ENCODE measurements at places on chromosomes 13 and 19.

DNA sequence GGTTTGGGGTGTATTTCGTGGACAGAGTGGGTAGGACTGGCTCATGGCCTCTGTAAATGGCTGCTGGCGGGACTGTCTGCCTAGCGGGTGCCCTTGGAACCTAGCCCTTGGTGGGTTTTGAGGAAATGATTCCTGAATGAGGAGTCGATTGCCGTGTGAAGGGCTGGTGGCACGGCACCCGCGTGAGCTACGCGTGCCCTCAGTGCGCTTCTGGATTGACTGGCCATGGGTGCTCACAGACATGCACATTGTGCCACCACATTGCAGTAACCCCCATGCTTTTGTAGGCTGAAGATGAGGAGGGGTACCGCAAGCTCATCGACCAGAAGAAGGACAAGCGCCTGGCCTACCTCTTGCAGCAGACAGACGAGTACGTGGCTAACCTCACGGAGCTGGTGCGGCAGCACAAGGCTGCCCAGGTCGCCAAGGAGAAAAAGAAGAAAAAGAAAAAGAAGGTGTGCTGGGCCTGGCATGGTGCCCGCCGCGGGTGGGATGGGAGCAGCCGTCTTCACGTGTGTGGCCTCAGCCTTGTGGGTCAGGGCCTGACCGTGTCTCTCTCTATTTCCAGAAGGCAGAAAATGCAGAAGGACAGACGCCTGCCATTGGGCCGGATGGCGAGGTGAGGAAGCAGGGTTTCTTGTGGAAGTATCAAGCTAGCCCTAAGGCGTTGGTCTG is 35.2 kb downstream of the SMARCA4 start:
- H3K36me3 ChIP-seq = peaks cover 62% of the 10 kb centered on the region
- no peaks in the 10 kb centered on the region for H3K27me3 ChIP-seq
- H3K4me1 ChIP-seq = no peaks in the 10 kb centered on the region
- DNase-seq = no peak

- H3K4me3 ChIP-seq = no peak overlapping the region
- H3K27me3 ChIP-seq = no peaks in the 10 kb centered on the region
- H3K4me1 ChIP-seq = no peaks in the 10 kb centered on the region
- no peak for DNase-seq
Measured at GRCh38 chr19:1577090-1577928, 9.2 kb upstream of the MEX3D start.

DNA sequence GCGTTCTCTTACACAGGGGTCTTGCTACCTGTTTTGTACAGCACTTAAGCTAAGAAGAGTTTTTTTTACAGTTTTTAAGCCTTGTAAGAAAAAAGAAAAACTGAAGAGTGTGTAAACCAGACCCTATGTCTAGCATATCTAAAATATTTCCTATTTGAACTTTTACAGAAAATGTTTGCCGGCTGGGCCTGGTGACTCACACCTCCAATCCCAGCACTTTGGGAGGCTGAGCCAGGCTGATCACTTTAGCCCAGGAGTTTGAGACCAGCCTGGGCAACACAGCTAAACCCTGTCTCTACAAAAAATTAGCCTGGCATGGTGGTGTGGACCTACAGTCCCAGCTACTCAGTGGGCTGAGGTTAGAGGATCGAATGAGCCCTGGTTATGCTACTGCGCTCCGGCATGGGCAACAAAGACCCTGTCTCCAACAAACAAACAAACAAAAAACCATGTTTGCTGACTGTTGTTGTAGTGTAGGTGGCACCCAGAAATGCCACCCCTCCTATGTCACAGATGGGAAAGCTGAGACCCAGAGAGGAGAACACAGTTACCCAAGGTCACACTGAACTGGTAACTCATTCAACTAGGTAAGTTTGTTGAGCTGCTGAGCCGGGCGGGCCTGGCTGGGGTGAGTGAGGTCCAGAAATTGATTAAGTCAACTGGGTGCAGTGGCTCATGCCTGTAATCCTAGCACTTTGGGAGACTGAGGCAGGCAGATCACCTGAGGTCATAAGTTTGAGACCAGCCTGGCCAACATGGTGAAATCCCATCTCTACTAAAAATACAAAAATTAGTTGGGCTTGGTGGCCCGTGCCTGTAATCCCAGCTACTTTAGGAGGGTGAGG is 1.9 kb upstream of the VASP start:
- peak overlapping the region; percentile 23 for H3K27ac ChIP-seq
- H3K4me1 ChIP-seq = peaks cover 12% of the 10 kb centered on the region
- peak; percentile 72 for DNase-seq
- H3K27me3 ChIP-seq = no peaks in the 10 kb centered on the region

DNA sequence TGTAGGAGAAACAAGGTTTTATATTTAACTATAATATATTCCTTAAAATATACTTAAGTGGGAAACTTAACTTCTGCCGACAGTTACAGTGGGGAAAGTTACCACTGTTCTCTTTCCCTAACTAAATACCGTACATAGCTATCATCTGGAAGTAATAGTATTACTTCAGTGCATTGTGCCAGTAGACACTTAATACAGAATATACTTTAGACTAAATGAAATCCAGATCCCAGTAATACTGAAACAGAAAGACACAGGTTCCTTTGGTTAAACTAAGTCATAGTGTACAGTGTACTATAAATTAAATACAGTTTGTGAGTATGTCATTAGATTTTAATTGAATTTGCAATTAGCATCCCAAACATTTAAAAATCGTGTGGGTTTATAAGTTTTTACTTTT is 107.5 kb downstream of the PCCA start:
- no peaks in the 10 kb centered on the region for H3K4me1 ChIP-seq
- H3K27ac ChIP-seq = no peak overlapping the region
- DNase-seq = no peak
- H3K27me3 ChIP-seq = no peaks in the 10 kb centered on the region
- no peaks in the 10 kb centered on the region for H3K36me3 ChIP-seq
- no peak overlapping the region for H3K4me3 ChIP-seq

DNA sequence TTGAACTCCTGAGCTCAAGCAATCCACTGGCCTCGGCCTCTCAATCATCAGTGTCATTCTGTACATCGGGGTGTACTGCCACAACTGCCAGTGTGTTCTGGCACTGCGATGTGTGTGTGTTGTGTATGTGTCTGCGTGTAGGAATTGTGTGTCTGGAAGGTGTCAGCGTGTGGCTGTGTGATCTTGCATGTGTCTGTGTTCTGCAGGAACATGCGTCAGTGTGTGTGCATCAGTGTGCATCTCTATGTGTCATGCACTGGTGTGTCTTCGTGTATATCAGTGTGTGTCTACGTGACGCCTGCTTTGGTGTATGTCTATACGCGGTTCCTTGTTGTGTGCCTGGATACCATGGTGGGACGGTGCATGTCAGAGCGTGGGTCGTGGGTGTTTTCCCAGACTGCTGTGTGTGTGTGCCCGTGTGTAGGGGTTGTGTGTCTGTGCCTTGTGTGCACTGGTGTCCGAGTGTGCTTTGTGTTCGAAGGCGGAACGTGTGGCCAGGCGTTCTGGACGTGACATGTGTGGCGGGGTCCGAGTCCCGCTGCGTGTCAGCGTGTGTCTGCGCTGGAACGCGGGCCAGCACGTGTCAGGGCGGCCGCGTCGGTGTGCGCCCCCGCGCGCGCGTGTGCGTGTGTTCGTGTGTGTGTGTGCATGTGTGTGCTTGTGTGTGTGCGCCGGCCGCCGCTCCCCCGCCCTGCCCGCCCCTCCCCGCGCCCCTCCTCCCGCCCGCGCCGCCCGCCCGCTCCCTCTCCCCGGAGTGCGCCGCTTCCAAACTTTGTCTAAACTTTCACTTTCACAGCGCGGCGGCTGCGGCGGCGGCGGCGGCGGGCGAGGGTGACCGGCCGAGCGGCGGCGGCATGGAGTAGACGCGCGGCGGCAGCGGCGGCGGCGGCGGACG is at the start of gene NFIX:
TSS of gene NFIX (plus strand) at position 775 of the 895 bp plus-strand sequence. CDS start 363 bp downstream, outside the sequence.
- H3K27ac ChIP-seq = no peak within 1 kb of the TSS
- H3K36me3 ChIP-seq = no peaks in the 10 kb centered on the region
- peak; percentile 60 for DNase-seq
- peaks cover 50% of the 10 kb centered on the region for H3K27me3 ChIP-seq
- H3K4me1 ChIP-seq = peaks cover 6% of the 10 kb centered on the region

DNA sequence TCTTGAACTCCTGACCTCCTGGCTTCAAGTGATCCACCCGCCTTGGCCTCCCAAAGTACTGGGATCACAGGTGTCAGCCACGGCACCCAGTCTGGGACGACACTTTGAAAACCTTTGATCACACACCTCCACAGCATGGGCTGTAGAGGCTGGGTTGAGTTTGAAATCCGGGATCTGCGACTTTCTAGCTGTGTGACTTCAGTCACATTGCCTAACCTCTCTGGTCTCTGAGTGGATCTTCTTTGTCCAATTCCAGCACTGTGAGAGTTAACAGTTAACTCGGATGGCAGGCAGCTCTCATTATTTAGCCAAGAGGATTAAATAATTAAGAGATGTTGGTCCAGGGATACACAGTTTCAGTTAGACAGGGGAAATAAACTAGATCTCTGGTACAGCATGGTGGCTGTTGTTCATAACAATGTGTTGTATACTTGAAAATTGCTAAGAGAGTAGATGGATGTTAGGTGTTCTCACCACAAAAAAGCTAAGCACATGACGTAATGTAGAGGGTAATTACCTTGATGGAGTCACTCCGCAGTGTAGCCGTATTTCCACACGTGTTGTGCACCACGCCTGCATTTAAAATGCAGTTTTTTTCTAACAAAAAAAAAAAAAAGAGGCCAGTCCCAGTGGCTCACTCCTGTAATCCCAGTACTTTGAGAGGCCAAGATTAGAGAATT is 1.9 kb downstream of the GALP start:
- DNase-seq = no peak
- no peaks in the 10 kb centered on the region for H3K4me1 ChIP-seq
- H3K27me3 ChIP-seq = no peaks in the 10 kb centered on the region
- no peak overlapping the region for H3K4me3 ChIP-seq
- no peaks in the 10 kb centered on the region for H3K36me3 ChIP-seq

DNA sequence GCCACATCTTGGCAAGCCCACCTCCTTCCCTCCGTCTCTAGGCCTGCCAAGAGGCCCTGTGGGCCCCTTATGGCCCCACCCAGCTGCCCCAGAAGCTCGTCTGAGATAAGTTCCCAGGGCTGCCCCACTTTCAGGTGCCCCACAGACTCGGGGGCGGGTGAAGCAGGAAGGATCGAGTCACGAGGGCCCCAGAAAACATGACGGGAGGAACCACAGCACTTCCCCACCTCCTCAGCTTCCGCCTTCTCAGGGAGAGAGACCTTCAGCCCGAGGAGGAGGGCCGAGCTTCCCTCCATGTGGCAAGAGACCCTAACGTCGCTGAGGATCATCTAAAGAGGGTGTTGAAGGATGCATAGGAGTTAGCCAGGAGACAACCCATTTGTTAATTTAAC is 4.5 kb upstream of the IL12RB1 start:
- no peaks in the 10 kb centered on the region for H3K27me3 ChIP-seq
- DNase-seq = no peak
- no peaks in the 10 kb centered on the region for H3K36me3 ChIP-seq
- H3K4me3 ChIP-seq = no peak overlapping the region
- H3K4me1 ChIP-seq = no peaks in the 10 kb centered on the region

- H3K27me3 ChIP-seq = no peaks in the 10 kb centered on the region
- H3K27ac ChIP-seq = no peak overlapping the region
- no peak overlapping the region for H3K4me3 ChIP-seq
- no peaks in the 10 kb centered on the region for H3K36me3 ChIP-seq
- H3K4me1 ChIP-seq = no peaks in the 10 kb centered on the region
Measured at GRCh38 chr13:59603646-59604045, 560.1 kb downstream of the DIAPH3 start.

GRCh38 chr13:32175943-32176342 is 139.2 kb downstream of the ZAR1L start:
- no peaks in the 10 kb centered on the region for H3K4me1 ChIP-seq
- H3K27me3 ChIP-seq = no peaks in the 10 kb centered on the region
- no peaks in the 10 kb centered on the region for H3K36me3 ChIP-seq

DNA sequence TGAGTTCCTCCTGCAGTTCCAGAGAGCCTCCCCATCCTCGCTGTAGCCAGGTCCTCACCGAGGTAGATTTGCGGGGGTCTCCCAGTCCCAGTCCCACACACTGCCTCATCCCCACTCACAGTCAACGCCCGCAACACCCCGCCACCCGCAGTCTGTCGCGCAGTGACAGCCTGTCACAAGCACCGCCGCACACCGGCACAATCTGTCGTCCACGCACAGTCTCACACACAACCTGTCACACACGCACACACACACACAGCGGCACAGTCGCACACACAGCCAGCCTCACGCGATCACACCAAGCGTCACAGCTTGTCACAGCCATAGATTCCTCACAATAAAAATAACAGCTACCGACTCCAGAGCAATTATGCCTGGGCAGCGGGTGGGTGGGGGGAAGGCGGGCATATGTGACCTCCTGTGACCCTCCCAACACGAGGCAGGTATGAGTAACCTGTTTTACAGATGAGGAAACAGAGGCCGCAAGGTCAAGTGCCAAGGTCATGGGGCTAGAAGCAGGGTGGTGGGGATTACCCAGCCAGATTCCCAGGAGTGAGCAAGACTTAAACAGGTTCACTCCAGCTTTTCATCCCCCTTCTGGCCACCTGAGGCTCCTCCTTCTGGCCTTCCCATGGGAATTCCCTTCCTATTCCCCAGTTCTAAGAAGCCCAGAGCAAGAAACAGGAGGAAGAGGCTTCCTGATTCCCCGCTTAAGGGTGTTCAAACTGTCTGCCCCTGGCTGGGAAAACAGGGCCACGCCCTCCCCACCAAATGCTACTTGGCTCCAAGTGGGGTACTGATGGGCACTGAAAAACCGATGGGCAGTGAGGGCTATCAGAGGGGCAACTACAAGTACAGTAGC is 13.9 kb downstream of the NFIX start:
- DNase-seq = no peak
- no peaks in the 10 kb centered on the region for H3K4me1 ChIP-seq
- no peaks in the 10 kb centered on the region for H3K36me3 ChIP-seq
- no peak overlapping the region for H3K27ac ChIP-seq
- peaks cover 81% of the 10 kb centered on the region for H3K27me3 ChIP-seq

DNA sequence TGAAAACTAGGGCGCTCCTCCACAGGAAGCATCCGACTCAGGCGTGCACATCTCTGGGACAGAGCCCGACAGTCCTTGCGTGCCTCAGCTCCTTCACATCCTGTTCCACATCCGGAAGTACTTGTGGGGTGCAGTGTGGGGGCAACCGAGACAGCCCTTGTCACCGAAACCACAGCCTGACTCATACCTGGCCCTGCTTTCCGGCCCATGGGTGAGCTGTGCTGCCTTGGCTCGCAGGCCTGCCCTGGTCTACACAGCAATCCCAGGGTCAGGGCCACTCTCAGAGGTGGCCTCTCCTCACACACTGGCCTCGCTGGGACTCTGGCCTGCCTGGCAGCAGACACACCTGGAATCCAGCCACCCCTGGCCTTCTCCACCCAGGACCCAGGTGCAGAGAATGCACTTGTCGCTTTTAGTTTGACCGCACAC is 100.4 kb downstream of the STK24 start:
- no peaks in the 10 kb centered on the region for H3K27me3 ChIP-seq
- H3K4me1 ChIP-seq = peaks cover 17% of the 10 kb centered on the region
- H3K27ac ChIP-seq = peak overlapping the region; percentile 45
- peak overlapping the region; percentile 39 for H3K4me3 ChIP-seq
- peaks cover 19% of the 10 kb centered on the region for H3K36me3 ChIP-seq
